ENCODE measurements at places on chromosomes 7 and 10. TPM values are rescaled to one million over a fixed set of nuclear protein-coding genes. Genes with fewer than 3 reads are reported as not detected.

DNA sequence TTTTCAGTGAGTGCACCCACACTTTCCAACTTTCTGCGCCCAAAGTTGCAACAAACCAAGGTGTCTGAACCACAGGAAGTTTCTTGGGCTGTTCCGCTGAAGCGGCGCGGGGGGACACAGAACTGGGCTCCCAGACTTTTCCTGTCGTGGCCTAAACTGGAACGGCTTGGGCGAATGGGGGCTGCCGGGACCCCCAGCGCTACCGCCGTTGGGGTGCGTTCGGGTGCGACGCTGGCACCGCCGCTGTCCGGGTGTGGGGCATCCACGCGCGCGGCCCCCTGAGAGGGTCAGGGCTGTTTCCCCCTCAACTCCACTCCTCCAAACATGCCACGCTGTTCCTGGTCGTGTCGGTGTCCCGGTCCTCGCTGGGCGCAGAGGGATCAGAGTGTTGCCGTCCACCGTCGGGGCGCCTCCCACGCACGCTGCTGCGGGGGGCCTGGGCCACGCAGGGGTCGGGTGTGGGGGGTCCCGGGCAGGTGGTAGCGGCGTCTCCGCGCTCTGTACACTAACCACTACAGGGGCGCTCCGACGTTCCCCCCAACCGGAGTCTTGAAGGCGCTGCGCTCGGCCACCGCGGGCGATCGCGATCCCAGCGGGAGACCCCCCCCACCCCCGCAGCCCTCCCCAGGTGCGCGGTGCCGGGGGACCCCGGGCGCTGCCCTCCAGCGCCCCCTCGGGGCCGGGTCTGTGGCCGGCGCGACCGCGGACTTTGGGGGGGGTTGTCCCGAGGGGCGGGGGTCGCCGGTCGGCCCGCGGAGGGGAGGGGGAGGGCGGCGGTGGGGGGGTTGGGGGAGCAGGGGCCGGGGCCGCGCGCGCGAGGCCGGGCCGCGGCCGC is 2.2 kb upstream of the CUX1 start:
- H3K4me3 ChIP-seq = peak overlapping the region; percentile 62
- peaks cover 7% of the 10 kb centered on the region for H3K27me3 ChIP-seq
- no peaks in the 10 kb centered on the region for H3K36me3 ChIP-seq
- H3K27ac ChIP-seq = peak overlapping the region; percentile 71
- H3K4me1 ChIP-seq = peaks cover 9% of the 10 kb centered on the region
- no peak for DNase-seq

DNA sequence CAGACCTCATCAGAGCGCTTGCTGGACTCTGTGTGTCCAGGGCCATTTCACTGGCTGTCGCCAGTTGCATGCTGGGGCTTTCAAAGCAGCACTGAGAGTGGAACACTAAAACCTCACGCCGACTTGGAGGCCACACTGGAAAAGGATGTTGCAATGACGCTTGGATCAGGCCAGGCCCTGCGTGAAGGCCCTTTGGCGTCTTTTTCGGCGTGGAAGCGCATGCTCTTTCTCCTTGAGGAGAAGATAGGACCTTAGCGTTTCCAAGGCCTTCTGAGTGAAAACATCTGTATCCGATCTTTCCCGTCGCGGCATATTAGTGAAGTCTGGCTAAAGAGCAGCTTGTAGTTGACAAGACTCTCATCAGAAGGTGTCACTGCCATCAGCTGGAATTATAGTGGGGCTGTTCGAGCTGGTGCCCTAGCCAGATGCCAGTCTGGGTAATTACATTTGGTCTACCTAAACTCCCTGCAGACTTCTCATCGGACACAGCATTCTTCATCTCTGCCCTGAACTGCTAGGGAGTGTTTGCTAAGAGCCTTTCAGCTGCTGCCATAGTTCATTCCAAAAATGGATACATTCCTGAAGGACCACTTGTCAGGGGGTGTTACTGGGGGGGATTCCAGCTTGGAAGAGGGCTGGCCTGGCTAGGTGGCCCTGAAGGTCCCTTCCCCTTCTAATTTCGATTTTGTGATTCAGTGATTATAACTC is 167.7 kb upstream of the TCF7L2 start:
- H3K4me3 ChIP-seq = no peak overlapping the region
- DNase-seq = no peak
- no peaks in the 10 kb centered on the region for H3K36me3 ChIP-seq
- H3K4me1 ChIP-seq = peaks cover 3% of the 10 kb centered on the region
- H3K27me3 ChIP-seq = no peaks in the 10 kb centered on the region
- no peak overlapping the region for H3K27ac ChIP-seq

Gene NOM1
- total RNA-seq = 19.2 TPM

- DNase-seq = peak; percentile 93
- H3K27me3 ChIP-seq = no peaks in the 10 kb centered on the region
- peak overlapping the region; percentile 83 for H3K27ac ChIP-seq
- H3K4me3 ChIP-seq = peak overlapping the region; percentile 28
- peaks cover 18% of the 10 kb centered on the region for H3K4me1 ChIP-seq
- H3K36me3 ChIP-seq = peaks cover 4% of the 10 kb centered on the region
Observed at GRCh38 chr7:140541513-140542227, 62.4 kb upstream of the MKRN1 start.

GRCh38 chr7:127726476-127726875 is 74.5 kb downstream of the SND1 start:
- H3K27ac ChIP-seq = no peak overlapping the region
- no peak overlapping the region for H3K4me3 ChIP-seq
- no peaks in the 10 kb centered on the region for H3K4me1 ChIP-seq
- peaks cover 56% of the 10 kb centered on the region for H3K36me3 ChIP-seq

Gene ASL
- 27.7 TPM for total RNA-seq

DNA sequence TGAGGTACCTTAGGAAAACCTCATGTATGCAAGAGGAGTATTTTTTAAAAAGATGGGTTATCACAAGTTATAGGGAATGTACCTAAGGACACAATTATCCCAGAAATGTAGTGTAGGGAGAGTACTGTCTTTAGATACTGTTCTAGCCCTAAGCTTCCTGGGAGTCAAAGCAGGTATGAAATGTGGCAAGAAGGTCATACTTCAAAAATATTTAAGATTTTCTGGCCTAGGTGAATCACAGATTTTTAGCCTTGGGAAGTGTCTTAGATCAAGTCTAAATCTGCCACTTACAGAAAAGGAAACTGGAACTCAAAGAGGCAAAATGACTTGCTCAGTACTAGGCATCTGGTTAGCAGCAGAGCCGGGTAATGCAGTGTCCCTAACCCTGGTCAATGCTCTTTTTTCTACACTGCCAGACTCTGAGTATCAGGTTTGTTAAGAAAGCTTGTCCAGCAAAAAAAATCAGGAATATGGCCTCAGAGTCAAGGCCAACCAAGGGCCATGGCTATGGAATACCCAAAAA is 13.9 kb downstream of the PIK3AP1 start:
- DNase-seq = no peak
- no peaks in the 10 kb centered on the region for H3K27me3 ChIP-seq
- H3K4me1 ChIP-seq = no peaks in the 10 kb centered on the region

Gene DNAJC30
- 11.0 TPM for total RNA-seq

Gene OR6B1
- total RNA-seq = not detected

Gene ADCY1
- 1.2 TPM for total RNA-seq

Gene ZMIZ1
- 45.5 TPM for total RNA-seq

Gene HECW1
- 3.3 TPM for total RNA-seq

DNA sequence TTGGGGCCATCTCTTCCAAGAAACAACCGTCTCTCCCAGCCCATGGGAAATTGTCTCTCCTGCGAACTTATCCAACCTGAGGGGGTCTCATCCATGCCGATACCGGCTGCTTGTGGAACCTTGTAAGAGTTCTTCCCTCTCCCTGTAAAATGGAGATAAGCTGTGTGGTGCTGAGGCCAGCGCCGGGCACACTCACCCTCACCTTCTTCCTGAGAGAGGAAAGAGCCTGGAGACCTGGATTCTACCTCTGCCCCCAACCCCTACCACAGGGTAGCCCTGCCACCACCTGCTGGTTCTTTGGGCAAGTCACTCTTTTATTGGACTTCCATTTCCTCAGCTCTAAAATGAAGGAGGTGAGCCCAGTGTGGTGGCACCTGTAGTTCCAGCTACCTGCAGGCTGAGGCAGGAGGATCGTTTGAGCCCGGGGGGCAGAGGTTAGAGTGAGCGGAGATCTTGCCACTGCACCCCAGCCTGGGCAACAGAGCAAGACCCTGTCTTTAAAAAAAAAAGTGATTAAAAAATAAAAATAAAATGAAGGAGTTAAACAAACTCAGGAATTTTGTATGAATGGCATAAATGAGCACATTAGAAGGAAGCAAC is 38.4 kb upstream of the PSAP start:
- H3K27ac ChIP-seq = no peak overlapping the region
- no peak for DNase-seq
- H3K4me3 ChIP-seq = peak overlapping the region; percentile 69
- peaks cover 9% of the 10 kb centered on the region for H3K27me3 ChIP-seq

GRCh38 chr10:129030996-129031843 is 435.8 kb upstream of the MGMT start:
- no peak overlapping the region for H3K27ac ChIP-seq
- no peak for DNase-seq
- peaks cover 3% of the 10 kb centered on the region for H3K27me3 ChIP-seq

DNA sequence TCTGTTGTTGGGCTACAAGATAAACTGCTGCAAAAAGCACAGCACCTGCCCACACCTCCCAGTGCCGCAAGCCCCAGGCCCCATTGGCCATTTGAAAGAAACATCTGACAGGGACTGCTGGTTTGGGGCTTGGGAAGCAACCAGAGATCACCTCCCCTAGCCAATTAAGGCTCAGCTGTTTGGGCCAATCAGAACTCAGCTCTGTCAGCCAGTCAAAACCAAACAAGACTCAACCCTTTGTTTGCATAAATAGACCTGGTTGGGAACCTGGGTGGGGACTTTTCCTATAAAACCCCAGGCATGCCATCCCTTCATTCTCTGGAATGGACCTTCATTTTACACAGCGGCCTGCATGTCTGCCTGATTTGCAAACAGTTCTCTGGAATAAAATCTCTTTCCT is 17.2 kb upstream of the NME8 start:
- H3K4me3 ChIP-seq = no peak overlapping the region
- no peak for DNase-seq
- H3K4me1 ChIP-seq = no peaks in the 10 kb centered on the region
- no peaks in the 10 kb centered on the region for H3K36me3 ChIP-seq
- no peaks in the 10 kb centered on the region for H3K27me3 ChIP-seq
- H3K27ac ChIP-seq = no peak overlapping the region

DNA sequence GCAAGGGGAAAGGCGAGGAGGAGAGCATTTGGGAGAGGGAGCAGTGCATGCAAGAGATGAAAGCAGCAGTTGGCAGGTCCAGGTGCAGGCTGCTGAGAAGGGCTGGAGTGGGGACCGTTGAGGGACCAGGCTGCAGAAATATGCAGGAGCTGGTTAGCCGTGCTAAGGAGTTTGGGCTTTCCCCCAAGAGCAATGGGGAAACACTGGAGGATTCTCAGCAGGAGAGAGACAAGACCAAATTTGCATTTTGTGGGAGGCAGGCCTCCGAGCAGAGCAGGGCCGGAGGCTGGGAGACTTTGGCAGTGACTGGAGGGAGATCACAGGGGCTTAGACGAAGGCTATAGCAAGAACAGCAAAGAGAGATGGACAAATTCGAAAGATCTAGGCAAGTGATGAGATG is 11.8 kb downstream of the BTBD16 start:
- no peaks in the 10 kb centered on the region for H3K36me3 ChIP-seq
- no peak overlapping the region for H3K27ac ChIP-seq
- H3K4me1 ChIP-seq = peaks cover 30% of the 10 kb centered on the region
- DNase-seq = no peak
- no peak overlapping the region for H3K4me3 ChIP-seq

- no peaks in the 10 kb centered on the region for H3K36me3 ChIP-seq
- no peak overlapping the region for H3K27ac ChIP-seq
- no peak overlapping the region for H3K4me3 ChIP-seq
- peaks cover 16% of the 10 kb centered on the region for H3K4me1 ChIP-seq
Observed at GRCh38 chr10:92830478-92831389, 17.6 kb upstream of the EXOC6 start.

DNA sequence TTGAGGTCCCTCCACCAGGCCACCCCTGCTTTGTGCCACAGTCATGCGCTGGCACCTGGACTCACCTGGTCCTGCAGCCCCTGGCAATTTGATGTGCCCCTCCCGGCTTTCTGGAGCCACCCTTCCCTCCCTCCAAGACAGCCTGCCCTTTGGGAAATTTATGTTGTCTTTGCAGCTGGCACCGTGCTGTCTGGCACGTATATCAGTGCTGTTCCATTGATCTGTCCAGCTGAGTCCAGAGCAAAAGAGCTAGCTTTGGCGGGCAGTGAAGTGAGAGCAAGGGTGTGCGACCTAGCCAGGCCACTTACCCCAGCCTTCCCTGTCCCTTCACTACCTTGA is 5.7 kb downstream of the RARRES2 start:
- H3K4me1 ChIP-seq = peaks cover 12% of the 10 kb centered on the region
- H3K27me3 ChIP-seq = no peaks in the 10 kb centered on the region
- DNase-seq = no peak
- H3K4me3 ChIP-seq = no peak overlapping the region
- no peaks in the 10 kb centered on the region for H3K36me3 ChIP-seq

DNA sequence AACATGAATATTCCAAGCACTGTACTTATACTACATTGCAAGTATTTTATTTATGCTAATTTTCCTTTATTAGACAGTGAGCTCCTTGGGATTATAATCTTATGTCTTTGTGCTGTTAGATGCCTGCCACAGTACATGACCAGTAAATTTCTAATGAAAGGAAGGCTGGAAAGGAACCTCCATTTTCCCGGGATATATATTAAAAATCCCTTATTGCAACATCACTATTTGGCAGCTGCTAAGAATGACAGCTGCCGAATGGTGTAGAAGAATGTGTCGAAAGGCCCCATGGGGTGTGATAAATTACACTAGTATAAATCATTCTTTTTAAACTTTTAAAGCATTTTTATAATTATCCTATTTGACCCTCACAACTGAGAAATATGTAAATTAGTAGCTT is 59.1 kb downstream of the TFAM start:
- no peaks in the 10 kb centered on the region for H3K36me3 ChIP-seq
- H3K4me3 ChIP-seq = no peak overlapping the region
- H3K27ac ChIP-seq = no peak overlapping the region
- peaks cover 3% of the 10 kb centered on the region for H3K4me1 ChIP-seq

DNA sequence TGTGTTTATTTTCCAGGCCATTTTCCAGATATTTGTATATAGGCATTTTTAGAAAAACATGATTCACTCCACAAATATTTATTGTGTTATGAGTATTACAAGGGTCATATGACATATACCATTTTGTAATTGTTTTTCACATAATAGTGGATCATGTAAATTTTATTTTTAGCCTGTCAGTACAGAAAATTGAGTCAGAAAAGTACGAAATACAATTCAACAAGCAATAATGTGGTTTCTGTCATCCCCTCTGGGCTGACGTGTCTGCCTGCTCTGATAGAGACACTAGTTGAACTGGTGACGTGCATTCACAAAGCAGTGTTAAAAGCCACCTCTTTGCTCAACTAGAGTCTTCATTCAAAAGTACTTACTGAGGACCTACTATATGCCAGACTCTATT is 97.9 kb upstream of the STEAP1B start:
- H3K4me3 ChIP-seq = no peak overlapping the region
- DNase-seq = peak; percentile 69
- peak overlapping the region; percentile 46 for H3K27ac ChIP-seq
- no peaks in the 10 kb centered on the region for H3K27me3 ChIP-seq
- peaks cover 12% of the 10 kb centered on the region for H3K4me1 ChIP-seq

Gene PAX4
- total RNA-seq = not detected

Gene HMX3
- not detected for total RNA-seq

Gene OR2A25
- total RNA-seq = not detected

GRCh38 chr10:12509016-12509793 is 159.9 kb downstream of the CAMK1D start:
- peaks cover 23% of the 10 kb centered on the region for H3K4me1 ChIP-seq
- no peaks in the 10 kb centered on the region for H3K27me3 ChIP-seq
- H3K27ac ChIP-seq = no peak overlapping the region
- H3K4me3 ChIP-seq = no peak overlapping the region

Gene MRC1
- 0.05 TPM for total RNA-seq

All from astrocyte (in vitro differentiated cells and primary cell).